Smooth muscle cell of the umbilical artery (primary cell): ENCODE measurements at places on chromosomes 3 and 15. TPM values are rescaled to one million over a fixed set of nuclear protein-coding genes. Genes with fewer than 3 reads are reported as not detected.

CLSTN2 gene
- total RNA-seq, result 2.4 and 5.9 TPM in 2 replicates

SI gene
- not detected in 2 replicates for total RNA-seq

CALML4 gene
- total RNA-seq, result 0.30 and 2.1 TPM in 2 replicates

SLCO2A1 gene
- total RNA-seq, result not detected in 2 replicates

EID1 gene
- 281 and 374 TPM in 2 replicates for total RNA-seq

CPNE4 gene
- total RNA-seq, result not detected in 2 replicates

ESYT3 gene
- total RNA-seq, result 0.59 and 1.6 TPM in 2 replicates

ENTPD3 gene
- total RNA-seq, result 0.14 and 0.30 TPM in 2 replicates

COL6A5 gene
- total RNA-seq, result under 0.01 TPM in 1 of 2 replicates, not detected in the other

ISLR2 gene
- total RNA-seq, result 0.60 TPM in 1 of 2 replicates, not detected in the other

SH2D7 gene
- not detected in 2 replicates for total RNA-seq

DNAH12 gene
- total RNA-seq, result 0.37 and 0.59 TPM in 2 replicates

P2RY14 gene
- not detected in 2 replicates for total RNA-seq

EPHA3 gene
- total RNA-seq, result 4.2 and 17.0 TPM in 2 replicates

IQCF5 gene
- not detected in 2 replicates for total RNA-seq

CLDN1 gene
- total RNA-seq, result 4.3 and 10.4 TPM in 2 replicates

MYD88 gene
- total RNA-seq, result 10.1 and 16.5 TPM in 2 replicates

USP13 gene
- total RNA-seq, result 9.8 and 16.1 TPM in 2 replicates

CNTN6 gene
- 0.05 and 0.59 TPM in 2 replicates for total RNA-seq

FRMD5 gene
- 6.5 and 16.5 TPM in 2 replicates for total RNA-seq

LHFPL4 gene
- not detected in 2 replicates for total RNA-seq

HERC2 gene
- total RNA-seq, result 43.9 and 75.8 TPM in 2 replicates

GP9 gene
- not detected in 2 replicates for total RNA-seq

SYNPR gene
- total RNA-seq, result not detected in 2 replicates

ALDH1L1 gene
- total RNA-seq, result not detected in 2 replicates

CHRNB4 gene
- total RNA-seq, result not detected in 2 replicates

PPM1M gene
- 23.2 and 23.4 TPM in 2 replicates for total RNA-seq

ARL13B gene
- total RNA-seq, result 8.6 and 11.0 TPM in 2 replicates

USP50 gene
- not detected in 2 replicates for total RNA-seq

CD96 gene
- 0.05 TPM in 1 of 2 replicates, not detected in the other for total RNA-seq

PP2D1 gene
- total RNA-seq, result not detected in 2 replicates

TLR9 gene
- under 0.01 TPM in 1 of 2 replicates, not detected in the other for total RNA-seq

FMN1 gene
- under 0.01 and 0.88 TPM in 2 replicates for total RNA-seq

GOLGA8J gene
- not detected in 2 replicates for total RNA-seq

TRAT1 gene
- not detected in 2 replicates for total RNA-seq

GOLGA6B gene
- total RNA-seq, result not detected in 2 replicates

ZNF385D gene
- total RNA-seq, result under 0.01 TPM in 1 of 2 replicates, not detected in the other

CCDC191 gene
- total RNA-seq, result 1.2 and 2.3 TPM in 2 replicates

RAB6B gene
- 0.30 and 1.6 TPM in 2 replicates for total RNA-seq

GRAMD1C gene
- 2.1 and 6.6 TPM in 2 replicates for total RNA-seq

TEX9 gene
- total RNA-seq, result 4.5 and 6.1 TPM in 2 replicates
